ENCODE measurements at places on chromosomes 1 and 21. TPM values are rescaled to one million over a fixed set of nuclear protein-coding genes. Genes with fewer than 3 reads are reported as not detected.

Gene NTNG1
- not detected for total RNA-seq

- H3K36me3 ChIP-seq = no peaks in the 10 kb centered on the region
- no peak overlapping the region for H3K4me3 ChIP-seq
- DNase-seq = no peak
- peaks cover 21% of the 10 kb centered on the region for H3K27me3 ChIP-seq
These were observed 380.4 kb downstream of the NPHP4 start for GRCh38 chr1:5611851-5612250.

GRCh38 chr1:22709891-22710700 lies 543 bp upstream of the EPHB2 start:
- peak; percentile 57 for DNase-seq
- H3K27me3 ChIP-seq = no peaks in the 10 kb centered on the region
- H3K36me3 ChIP-seq = no peaks in the 10 kb centered on the region
- peaks cover 3% of the 10 kb centered on the region for H3K4me1 ChIP-seq
- no peak overlapping the region for H3K27ac ChIP-seq
- peak overlapping the region; percentile 38 for H3K4me3 ChIP-seq

DNA sequence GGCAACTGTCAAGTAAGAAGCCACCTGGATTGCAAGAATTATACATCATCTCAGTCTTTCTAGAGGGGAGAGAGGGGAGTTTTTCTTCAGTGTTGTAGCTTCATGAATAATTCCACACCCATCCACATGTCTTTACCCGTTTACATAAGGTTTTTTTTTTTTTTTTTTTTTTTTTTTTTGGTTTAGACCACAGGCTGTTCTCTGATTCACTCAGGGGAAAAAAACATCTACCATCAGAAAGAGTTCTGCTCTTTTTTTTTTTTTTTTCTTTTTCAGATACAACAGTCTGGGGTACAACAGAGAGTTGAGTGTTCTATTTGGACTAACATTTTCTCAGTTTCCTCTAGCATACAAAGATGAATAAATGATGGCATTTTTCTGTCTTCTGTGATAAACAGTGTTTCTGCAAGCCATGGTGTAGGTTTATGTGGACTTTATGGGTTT lies 4.9 kb upstream of the KIF14 start:
- no peak for DNase-seq
- no peaks in the 10 kb centered on the region for H3K27me3 ChIP-seq
- no peak overlapping the region for H3K27ac ChIP-seq
- no peaks in the 10 kb centered on the region for H3K36me3 ChIP-seq
- peaks cover 1% of the 10 kb centered on the region for H3K4me1 ChIP-seq
- no peak overlapping the region for H3K4me3 ChIP-seq

- H3K4me1 ChIP-seq = peaks cover 19% of the 10 kb centered on the region
- DNase-seq = no peak
- H3K36me3 ChIP-seq = no peaks in the 10 kb centered on the region
These were observed 455.3 kb upstream of the USP24 start for GRCh38 chr1:55670331-55671082.

DNA sequence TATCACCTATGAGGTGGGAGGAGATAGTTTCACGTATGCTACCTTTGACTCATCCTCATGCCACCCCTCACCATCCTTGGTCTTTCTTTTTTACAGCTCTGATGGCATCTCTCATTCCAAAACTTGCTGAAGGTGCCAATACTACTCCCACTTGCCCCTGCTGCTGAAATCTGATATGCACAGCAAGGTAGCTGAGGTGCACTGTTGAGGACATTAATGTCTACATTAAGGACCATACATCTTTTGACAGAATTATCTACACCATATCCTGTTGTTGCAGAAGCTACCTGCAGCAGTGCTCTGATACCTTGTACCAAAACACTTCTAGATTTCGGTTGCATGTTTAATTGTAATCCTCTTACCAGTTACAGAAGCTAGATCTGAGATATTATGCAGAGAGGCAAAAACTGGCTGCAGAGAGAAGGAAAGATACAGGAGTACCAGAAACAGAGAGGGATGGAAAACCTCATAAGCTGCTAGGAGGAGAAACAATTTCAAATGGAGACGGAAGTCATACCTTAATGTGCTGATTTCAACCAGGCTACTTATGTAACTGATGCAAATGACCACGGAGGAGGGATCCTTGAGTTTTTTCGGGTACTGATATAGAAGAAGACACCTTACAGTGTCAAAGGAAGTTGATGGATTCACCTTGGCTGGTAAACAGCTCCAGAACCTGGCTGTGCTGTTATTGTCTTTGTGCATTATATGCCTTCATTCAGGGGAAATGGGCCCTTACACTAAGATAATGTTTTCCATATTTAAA lies 19.3 kb upstream of the PTPRC start:
- no peaks in the 10 kb centered on the region for H3K36me3 ChIP-seq
- H3K27ac ChIP-seq = no peak overlapping the region
- no peak overlapping the region for H3K4me3 ChIP-seq
- no peak for DNase-seq

- H3K36me3 ChIP-seq = no peaks in the 10 kb centered on the region
- no peaks in the 10 kb centered on the region for H3K27me3 ChIP-seq
- H3K4me1 ChIP-seq = no peaks in the 10 kb centered on the region
- no peak for DNase-seq
- H3K27ac ChIP-seq = no peak overlapping the region
- H3K4me3 ChIP-seq = no peak overlapping the region
These were observed 15.6 kb downstream of the RUNX3 start for GRCh38 chr1:24914226-24915069.
